Sigmoid colon (tissue), 7 donors: ENCODE measurements at places on chromosomes 4 and X. TPM values are rescaled to one million over a fixed set of nuclear protein-coding genes. Genes with fewer than 3 reads are reported as not detected.

- DNase-seq, result peak; percentile 78
Observed at GRCh38 chr4:65670331-65671031, at the start of gene EPHA5. Gene EPHA5 (minus strand): TSS chr4:65670489. CDS start chr4:65669742, 747 bp downstream.

DNA sequence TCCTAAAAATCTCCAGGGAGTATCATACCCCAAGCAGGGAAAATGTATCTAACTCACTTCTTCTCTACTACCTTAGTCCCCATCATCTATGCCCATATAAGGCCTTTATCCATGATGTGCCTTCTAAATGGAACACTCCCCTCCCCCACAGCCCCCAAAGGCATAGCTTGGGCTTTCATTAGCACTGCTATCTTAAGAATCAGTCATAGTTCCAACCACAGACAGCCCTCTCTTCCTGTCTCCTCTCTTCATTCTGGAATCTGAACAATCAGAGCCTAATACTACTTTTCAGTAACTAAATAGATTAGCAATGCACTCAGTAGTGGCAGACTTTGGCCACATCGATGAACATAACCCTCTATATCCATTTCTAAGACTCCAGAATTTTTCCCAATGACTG, 313.2 kb upstream of the DKK2 start:
- DNase-seq, result no peak

The TBC1D8B gene
- 3.3 TPM for polyA plus RNA-seq

- no peak for DNase-seq
Observed at GRCh38 chr4:86834901-86835300, 14.3 kb downstream of the SLC10A6 start.

- DNase-seq, result peak; percentile 69
Observed at GRCh38 chrX:15471028-15471427, 22.1 kb downstream of the PIR start.

DNA sequence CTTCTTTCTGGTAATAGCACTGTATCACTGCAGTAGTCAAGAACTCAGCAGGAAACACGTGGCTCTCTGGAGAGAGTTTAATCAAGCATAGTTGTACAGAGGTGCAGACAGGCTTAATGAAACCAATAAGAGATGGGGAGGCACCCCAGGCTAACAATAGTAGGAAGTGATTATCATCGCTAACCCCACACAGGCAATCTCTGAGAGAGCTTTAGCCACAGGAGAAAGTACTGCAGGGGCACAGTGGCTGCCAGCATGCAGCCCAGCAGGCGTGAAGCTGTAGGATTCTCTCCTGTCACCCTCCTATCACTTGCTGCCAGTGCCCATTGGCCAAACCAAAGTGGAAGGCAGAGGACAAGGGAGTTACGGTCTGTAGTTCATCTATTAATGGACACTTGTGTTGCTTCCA, 450.0 kb upstream of the RASGEF1B start:
- no peak for DNase-seq

The ZFP92 gene
- polyA plus RNA-seq, result not detected

DNA sequence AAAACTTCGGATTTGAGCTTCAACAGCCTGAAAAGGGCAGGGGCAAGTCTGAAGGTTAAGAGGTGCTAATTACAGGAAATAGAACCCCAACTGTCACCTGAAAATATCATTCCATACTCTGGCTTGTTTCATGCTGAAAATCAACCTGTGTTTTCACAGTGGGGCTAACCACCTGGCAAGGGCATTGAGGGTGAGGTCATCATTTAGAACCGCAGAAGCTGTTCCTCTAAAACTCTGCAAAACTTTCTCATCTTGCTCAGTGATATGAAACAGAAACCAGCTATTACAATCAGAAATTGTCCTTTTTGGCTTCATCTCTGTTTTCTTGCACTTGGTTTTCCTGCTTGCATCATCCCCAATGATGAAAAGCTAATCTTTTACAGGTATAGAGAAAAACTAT, 247.6 kb downstream of the DCLK2 start:
- no peak for DNase-seq

- DNase-seq, result no peak
Observed at GRCh38 chrX:96611619-96612362, 72.9 kb upstream of the DIAPH2 start.

The MGAT4D gene
- polyA plus RNA-seq, result not detected

DNA sequence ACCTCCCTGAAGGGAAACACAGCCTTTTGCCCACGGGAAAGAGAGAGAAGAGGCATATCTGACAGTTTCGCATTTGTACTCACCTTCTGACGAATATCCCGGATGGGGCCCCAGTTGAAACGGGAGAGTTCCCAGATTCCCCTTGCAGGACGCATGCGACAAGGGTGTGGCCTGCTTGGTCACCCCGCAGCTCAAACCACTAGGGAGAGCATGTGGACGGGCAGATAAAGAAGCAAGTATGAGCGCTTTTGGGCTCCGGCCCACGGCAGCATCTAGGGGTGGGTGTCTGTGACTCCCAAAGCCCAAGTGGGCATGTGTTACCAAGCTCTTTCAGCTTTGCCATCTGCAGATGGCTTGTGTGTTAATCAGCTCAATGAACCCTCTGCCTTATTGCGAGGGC, 70.1 kb upstream of the MED14 start:
- DNase-seq, result no peak

The NMU gene
- not detected for polyA plus RNA-seq

GRCh38 chr4:21177871-21178270, 477.6 kb downstream of the PACRGL start:
- DNase-seq, result no peak

The TLR3 gene
- polyA plus RNA-seq, result 5.2 TPM

- DNase-seq, result no peak
Observed at GRCh38 chr4:10243856-10244255, 127.3 kb upstream of the WDR1 start.

DNA sequence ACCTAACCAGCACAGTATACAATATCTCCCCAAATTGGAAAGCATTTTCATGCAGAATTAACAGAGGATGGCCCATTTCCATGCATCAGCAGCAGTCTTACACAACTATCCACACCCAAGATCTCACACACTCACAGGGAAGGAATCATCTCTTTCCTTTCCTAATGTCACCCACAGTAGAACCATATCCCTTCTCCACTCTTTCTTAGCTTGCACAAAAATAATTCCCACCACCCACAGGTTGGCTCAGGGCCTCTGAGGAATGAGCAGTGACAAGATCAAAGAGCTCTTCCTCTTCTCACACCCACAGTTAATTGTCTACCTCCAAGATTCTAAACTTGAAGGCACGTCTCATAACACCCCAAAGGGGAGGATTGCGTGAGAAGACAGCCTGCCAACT, 217.7 kb upstream of the VEGFC start:
- DNase-seq, result no peak

- DNase-seq, result no peak
Observed at GRCh38 chr4:97396097-97396496, 747.2 kb downstream of the STPG2 start.

The SPANXA2 gene
- polyA plus RNA-seq, result not detected

- DNase-seq, result no peak
Observed at GRCh38 chr4:77734928-77735327, 84.2 kb downstream of the CNOT6L start.

DNA sequence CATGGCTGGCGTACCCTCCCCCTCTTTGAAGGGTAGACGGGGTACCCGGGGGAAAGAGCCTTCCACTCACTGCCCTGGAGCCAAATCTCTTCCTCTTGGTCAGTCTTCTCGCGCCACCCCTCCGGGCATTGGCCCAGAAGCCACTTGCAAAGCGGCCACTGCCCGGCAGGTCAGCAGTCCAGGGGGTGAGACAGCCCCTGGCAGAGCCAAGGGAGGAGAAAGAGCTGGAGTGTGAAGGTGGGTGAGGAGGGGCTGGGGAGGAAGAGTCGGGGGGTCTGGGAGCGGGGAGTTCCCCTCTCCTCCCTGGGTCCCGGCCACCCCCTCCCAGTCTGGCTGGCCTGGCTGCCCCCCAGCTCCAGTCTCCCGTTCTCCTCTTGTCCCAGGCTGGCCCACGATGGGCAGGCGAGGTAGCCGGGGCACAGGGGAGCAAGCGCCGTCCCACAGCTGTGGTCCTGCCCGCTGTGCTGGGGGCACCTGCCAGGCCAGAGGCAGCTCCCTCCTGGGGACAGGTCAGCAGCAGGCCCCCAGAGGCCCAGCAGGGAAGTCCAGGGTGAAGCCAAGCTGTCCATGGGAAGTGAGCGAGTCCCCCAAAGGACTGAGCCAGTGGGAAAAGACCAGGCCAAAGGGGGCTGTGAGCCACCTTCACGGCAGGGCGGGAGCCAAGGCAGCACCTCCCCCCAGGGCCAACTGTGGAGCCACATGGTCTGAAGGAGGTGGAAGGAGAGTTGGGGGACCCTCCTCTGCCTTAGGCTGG, 21.6 kb upstream of the DUSP9 start:
- peak; percentile 56 for DNase-seq

- no peak for DNase-seq
Observed at GRCh38 chr4:76981644-76982043, 32.1 kb downstream of the SEPTIN11 start.

DNA sequence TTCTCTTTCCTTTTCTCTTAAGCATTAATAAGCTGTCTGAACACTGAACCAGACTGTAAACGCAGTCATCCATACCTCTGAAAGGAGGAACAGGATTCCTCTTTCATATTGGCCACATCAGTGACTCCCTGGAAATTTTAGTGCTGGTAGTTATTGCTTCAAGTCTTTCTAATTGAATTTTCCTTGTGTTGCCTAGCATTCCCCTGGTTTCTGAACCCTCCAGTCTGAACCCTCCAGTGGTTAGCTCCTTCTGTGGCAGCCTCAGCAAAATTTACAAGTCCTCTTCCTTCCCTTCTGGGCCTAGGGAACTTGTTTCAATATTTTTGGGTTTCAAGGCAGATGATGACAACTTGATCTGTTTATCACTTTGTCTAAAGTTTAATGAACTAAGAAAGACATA, 7.9 kb downstream of the SPARCL1 start:
- DNase-seq, result no peak

GRCh38 chr4:121822796-121823504, 733 bp downstream of the CCNA2 start:
- DNase-seq, result peak; percentile 67

The RAI2 gene
- polyA plus RNA-seq, result 24.6 TPM

DNA sequence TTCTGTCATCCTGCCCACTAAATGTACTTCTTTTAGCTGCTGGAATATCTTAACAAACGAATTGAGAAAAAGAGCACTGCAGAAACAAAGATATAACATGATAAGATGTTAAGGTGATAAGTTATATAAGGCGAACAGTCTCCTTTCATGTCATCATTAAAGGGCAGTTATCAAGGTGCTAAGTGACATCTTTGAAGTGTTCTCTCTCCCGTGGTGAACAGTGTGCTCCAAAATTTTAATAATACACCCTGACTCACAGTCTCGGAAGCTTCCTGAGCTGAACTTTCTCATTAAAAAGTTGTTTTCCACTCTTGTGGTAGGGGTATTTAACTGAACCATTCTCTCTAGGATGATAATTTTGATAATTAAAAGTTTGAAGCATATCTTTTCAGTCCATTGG, 61.6 kb downstream of the PLS3 start:
- DNase-seq, result no peak

DNA sequence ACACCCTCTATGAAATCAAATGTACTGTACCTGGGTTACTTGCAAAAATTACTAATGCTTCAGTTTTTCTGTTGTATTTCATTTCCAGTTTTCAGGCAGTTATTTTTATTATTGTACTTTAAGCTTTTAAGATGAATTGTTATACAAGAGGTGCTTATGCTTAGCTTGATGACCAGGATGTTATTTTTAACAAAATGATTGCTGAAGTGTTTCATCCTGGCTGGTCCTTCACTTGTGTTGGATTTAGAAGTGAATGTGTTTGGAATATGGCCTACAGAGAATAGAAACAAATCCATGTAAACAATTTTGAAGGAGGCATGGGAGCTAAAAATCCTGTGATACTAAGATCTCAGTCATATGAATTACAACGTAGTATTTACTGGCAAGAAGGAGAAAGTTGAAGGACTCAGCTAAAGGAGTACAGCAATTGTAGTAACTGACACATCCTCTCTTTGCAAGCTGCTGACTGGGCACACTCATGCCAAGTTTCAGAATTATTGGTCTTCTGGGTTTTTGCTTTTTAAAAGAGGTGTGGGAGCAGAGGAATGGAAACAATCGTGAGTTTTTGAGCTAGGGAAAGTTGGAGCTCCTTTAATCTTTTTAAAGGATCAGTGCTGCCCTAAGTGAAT, 9.2 kb downstream of the UBE2A start:
- no peak for DNase-seq

DNA sequence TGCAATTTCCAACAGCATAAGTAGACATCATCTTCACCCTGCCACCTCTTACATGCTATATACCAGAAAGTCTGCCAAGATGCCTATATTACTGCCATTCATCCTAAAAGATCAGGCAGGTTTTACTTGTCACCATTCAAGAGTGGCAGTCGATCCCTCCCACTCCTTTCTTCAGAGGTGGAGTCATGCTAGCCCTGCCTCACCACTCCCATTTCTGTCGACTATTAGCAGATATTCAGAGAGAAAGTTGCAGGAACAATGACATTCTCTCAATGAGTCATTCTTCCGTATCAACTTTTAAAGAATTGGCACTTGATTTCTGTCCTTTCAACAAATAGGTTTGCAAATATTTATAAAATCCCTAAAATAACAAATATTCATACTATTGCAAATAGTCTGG, 1060.1 kb downstream of the ADGRL3 start:
- no peak for DNase-seq

DNA sequence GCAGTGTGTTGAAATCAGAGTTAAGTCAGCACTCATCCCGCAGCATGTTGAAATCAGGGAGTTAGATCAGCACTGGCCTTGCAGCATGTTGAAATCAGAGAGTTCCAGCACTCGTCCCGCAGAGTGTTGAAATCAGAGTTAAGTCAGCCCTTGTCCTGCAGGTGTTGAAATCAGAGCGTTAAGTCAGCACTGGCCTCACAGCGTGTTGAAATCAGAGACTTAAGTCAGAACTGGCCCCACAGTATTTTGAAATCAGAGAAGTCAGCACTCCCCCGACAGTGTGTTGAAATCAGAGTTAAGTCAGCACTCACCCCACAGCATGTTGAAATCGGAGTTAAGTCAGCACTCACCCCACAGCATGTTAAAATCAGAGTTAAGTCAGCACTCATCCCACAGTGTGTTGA, 10.9 kb upstream of the UVSSA start:
- no peak for DNase-seq

The SMPX gene
- polyA plus RNA-seq, result not detected

- DNase-seq, result no peak
Observed at GRCh38 chr4:93743022-93743421, 85.5 kb upstream of the ATOH1 start.

GRCh38 chrX:150150076-150150779, 211.9 kb upstream of the EOLA2 start:
- no peak for DNase-seq

The AMTN gene
- polyA plus RNA-seq, result not detected

GRCh38 chr4:139816856-139817255, 151.2 kb downstream of the MGST2 start:
- DNase-seq, result no peak

DNA sequence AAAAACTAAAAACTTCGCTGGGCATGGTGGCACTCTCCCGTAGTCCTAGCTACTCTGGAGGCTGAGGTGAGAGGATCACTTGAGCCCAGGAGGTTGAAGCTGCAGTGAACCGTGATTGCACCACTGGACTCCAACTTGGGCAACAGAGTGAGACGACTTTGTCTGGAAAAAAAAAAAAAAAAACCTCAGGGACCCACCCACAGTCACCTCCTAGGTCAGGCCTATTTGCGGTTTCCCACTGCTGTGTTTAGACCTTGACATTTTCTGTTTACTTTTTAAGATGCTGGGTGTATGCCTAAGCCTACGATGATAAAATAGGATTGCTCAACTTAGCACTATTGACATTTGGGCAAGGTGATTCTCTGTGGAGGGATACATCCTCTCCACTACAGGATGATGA, 197.4 kb upstream of the TBL1X start:
- DNase-seq, result no peak

GRCh38 chr4:4720646-4721045, 138.8 kb upstream of the MSX1 start:
- DNase-seq, result no peak

The NUDT11 gene
- polyA plus RNA-seq, result 0.46 TPM
